Cardiac muscle cell (in vitro differentiated cells and primary cell): ENCODE measurements at places on chromosomes 6 and 20. TPM values are rescaled to one million over a fixed set of nuclear protein-coding genes. Genes with fewer than 3 reads are reported as not detected.

CAGE1 gene
- 0.09 TPM in 1 of 2 replicates, not detected in the other for total RNA-seq

GRCh38 chr6:71582820-71583219 is 294.2 kb downstream of the OGFRL1 start:
- H3K27ac ChIP-seq = no peak overlapping the region
- no peaks in the 10 kb centered on the region for H3K36me3 ChIP-seq
- DNase-seq = no peak
- no peak overlapping the region for H3K4me3 ChIP-seq
- no peaks in the 10 kb centered on the region for H3K27me3 ChIP-seq
- no peaks in the 10 kb centered on the region for H3K4me1 ChIP-seq

DNA sequence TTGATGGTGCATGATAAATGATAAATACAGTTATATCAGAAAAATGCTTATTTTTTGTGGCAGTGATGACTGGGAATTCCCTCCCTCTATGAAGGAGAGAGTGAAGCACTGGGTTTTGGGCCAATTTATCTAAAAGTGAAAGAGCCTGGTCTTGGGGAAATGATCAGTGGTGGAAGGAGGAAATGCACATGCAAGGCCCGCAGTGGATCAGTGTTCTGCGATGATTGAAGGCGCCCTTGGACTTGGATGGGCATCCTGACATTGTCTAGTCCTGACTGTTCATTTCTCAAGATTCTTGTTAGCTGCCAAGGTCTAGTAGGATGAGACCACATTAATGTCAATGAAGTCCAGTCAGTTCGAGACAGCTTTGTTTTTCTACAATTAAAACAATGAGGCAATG is 272.0 kb upstream of the SLC35B3 start:
- no peak overlapping the region for H3K27ac ChIP-seq
- H3K36me3 ChIP-seq = no peaks in the 10 kb centered on the region

GRCh38 chr6:1439349-1439748 is 50.0 kb downstream of the FOXF2 start:
- peaks cover 15% of the 10 kb centered on the region for H3K27me3 ChIP-seq
- no peak overlapping the region for H3K27ac ChIP-seq

DNA sequence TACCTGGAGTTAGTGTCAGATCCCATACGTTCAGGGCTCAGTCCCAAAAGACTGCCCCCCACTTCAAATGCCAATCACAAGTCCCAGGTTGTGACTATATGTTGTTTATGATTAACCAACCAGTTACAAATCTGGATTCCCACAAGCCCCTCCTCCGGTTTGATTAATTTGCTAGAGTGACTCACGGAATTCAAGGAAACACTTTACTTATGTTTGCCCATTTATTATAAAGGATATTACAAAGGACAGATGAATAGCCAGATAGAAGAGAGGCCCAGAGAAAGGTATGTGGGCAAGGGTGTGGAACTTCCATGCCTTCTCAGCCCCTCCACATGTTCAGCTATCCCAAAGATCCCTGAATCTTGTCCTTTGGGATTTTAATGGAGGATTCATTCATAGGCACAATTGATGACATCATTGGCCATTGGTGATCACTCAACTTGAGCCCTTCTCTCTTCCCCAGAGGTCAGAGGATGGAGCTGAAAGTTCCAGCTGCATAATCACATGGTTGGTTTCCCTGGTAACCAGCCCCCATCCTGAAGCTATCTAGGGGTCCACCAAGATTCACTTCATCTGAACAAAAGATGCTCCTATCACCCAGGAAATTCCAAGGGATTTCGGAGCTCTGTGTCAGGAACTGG is 2.0 kb downstream of the ECT2L start:
- H3K4me1 ChIP-seq = no peaks in the 10 kb centered on the region
- no peak for DNase-seq
- H3K27ac ChIP-seq = no peak overlapping the region
- no peak overlapping the region for H3K4me3 ChIP-seq
- peaks cover 14% of the 10 kb centered on the region for H3K27me3 ChIP-seq
- no peaks in the 10 kb centered on the region for H3K36me3 ChIP-seq

DNA sequence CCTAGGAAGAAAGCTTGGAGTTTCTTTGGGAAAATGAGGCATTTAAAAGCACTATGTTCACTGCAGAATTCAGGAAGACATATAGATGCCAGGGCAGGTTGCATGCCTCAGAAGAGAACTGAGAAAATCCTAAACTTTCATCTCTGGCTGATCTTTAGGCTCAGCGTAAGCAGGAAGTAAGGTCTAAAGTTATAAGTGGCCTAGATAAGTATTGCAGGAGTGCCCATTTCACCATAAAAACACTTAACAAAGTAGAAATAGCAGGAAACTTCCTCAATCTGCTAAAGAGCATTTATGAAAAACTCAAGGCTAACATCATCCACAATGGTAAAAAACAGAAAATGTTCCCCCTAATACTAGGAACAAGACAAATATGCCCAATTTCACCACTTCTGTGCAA is 320.3 kb downstream of the BMP2 start:
- no peaks in the 10 kb centered on the region for H3K36me3 ChIP-seq
- no peak for DNase-seq
- H3K27me3 ChIP-seq = no peaks in the 10 kb centered on the region
- H3K4me1 ChIP-seq = peaks cover 8% of the 10 kb centered on the region
- no peak overlapping the region for H3K4me3 ChIP-seq

- H3K27ac ChIP-seq = no peak overlapping the region
- H3K4me3 ChIP-seq = no peak overlapping the region
- no peaks in the 10 kb centered on the region for H3K4me1 ChIP-seq
- H3K27me3 ChIP-seq = no peaks in the 10 kb centered on the region
Measured at GRCh38 chr20:44488551-44488950, 12.9 kb downstream of the TTPAL start.

- peaks cover 8% of the 10 kb centered on the region for H3K4me1 ChIP-seq
- H3K36me3 ChIP-seq = no peaks in the 10 kb centered on the region
- no peak overlapping the region for H3K4me3 ChIP-seq
Measured at GRCh38 chr6:140977403-140977802, 1155.3 kb upstream of the GJE1 start.

GRCh38 chr6:8029243-8029870 is 34.8 kb downstream of the BLOC1S5 start:
- H3K36me3 ChIP-seq = no peaks in the 10 kb centered on the region
- DNase-seq = peak; percentile 32
- H3K27me3 ChIP-seq = no peaks in the 10 kb centered on the region
- H3K4me3 ChIP-seq = no peak overlapping the region
- H3K4me1 ChIP-seq = no peaks in the 10 kb centered on the region
- no peak overlapping the region for H3K27ac ChIP-seq

DNA sequence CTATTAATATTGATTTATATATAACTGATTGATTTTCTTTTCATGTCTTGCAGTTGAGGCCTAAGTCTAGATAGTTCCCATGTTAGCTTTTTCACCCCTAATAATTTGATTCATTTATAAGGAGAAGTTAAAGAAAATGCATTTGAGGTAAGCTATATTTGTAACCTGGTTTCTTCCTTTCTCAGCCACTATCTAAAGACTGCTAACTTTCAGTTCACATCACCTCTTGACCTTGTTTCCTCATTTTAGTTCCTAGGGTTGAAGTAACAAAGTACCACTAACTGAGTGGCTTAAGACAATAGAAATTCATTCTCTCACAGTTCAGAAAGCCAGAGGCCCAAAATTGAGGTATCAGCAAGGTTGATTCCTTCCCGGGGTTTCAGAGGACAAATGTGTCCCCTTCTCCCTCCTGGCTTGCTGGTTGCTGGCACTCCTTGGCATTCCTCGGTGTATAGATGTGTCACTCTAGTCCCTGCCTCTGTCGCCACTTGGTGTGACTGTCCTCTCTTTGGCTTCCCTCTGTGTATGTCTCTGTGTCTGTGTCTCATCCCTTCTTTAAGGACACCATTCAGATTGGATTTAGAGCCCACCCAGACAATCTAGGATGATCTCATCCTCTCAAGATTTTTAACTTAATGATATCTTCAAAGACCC is 55.9 kb upstream of the C20orf144 start:
- H3K27me3 ChIP-seq = no peaks in the 10 kb centered on the region
- H3K4me3 ChIP-seq = no peak overlapping the region
- H3K36me3 ChIP-seq = peaks cover 4% of the 10 kb centered on the region
- DNase-seq = no peak
- H3K27ac ChIP-seq = peak overlapping the region; percentile 74

COL10A1 gene
- total RNA-seq = 0.21 TPM in 1 of 2 replicates, not detected in the other

- H3K4me3 ChIP-seq = no peak overlapping the region
- H3K27ac ChIP-seq = no peak overlapping the region
- no peaks in the 10 kb centered on the region for H3K36me3 ChIP-seq
- H3K27me3 ChIP-seq = peaks cover 37% of the 10 kb centered on the region
Measured at GRCh38 chr20:63220696-63221399, 4.9 kb upstream of the YTHDF1 start.
